ENCODE measurements at places on chromosomes 1 and 21.

GRCh38 chr1:41564741-41565475, 80.4 kb upstream of the EDN2 start:
- DNase-seq = no peak

GRCh38 chr21:44653123-44653522, 1.3 kb downstream of the KRTAP12-4 start:
- DNase-seq = no peak

DNA sequence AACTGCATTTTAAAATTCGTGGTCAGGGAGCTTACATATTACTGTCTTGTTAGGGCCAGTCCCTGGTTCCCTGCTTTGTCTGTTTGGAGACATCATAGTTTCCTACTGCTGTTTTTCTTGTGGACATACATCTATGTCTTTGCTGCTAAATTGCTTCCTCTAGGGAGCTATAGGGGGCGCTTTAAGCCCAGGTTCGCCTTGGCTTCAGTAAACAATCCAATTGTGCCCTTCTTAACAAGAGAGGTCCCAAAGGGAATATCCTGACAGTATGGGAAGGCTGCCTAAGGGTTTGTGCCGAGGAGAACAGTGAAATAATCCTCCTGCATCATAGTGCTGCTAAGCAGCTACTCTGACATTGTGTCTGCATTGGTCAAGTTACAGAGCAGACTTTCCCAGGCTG, 112.5 kb downstream of the USH2A start:
- DNase-seq = no peak

DNA sequence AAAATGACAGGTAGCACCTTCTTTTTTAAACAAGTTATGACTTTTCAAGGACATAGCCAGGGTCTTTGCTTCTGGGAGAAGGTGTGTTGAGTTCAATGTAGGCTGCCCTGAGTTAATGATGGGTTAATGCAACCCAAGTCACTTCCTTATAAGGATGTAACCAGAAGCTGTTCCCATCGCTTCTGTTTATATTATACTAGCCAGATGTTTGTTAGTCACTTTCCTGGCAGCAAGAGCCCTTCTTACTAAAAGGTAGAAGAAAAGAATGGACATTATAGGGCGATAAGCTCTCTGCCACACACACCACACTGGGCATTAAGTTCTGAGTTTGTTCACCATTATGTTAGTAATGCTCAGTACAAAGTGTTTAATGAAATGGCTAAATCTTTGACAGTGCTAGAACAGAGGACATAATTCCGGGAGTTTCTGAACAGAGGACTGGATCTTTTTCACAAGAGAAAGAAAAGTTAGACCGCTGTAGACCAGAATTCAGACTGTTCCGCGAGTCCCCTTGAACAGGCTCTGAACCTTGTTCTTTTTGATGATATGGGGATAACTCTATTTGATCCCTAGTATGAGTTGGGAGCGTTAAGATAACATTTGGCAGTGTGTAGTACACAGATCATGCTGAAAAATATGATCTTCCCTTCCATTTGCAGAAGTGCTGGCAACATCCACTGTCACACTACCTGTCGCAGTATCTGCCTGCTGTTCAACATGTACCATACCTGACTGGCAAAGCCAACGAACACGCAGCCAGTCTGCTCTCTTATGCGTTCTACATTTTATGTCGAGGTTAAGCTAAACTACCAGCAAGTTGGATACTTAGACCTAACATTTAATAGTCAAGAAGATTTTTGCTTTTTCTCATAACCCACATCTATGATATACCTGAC, 41.0 kb downstream of the DEGS1 start:
- no peak for DNase-seq

DNA sequence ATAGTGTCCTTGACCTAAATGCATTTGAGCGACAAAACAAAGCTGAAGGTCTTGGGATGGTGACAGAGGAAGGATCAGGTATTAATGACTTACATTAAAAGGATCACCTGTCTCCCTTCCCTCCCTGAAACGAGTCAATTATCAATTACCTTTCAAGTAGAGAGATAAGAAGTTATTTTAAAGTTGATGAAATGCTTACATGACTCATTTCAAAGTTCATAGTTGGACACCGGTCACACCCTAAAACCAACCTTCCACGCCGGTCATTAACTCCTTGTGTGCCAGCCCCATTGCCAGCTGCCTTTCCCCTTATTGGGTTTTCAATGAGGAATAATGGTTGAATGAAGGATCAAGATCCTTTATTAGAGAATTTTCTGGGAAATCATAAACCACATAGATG, 129.8 kb downstream of the ZP4 start:
- no peak for DNase-seq

- DNase-seq = no peak
Measured at GRCh38 chr21:19557046-19557445, 1153.5 kb upstream of the TMPRSS15 start.

DNA sequence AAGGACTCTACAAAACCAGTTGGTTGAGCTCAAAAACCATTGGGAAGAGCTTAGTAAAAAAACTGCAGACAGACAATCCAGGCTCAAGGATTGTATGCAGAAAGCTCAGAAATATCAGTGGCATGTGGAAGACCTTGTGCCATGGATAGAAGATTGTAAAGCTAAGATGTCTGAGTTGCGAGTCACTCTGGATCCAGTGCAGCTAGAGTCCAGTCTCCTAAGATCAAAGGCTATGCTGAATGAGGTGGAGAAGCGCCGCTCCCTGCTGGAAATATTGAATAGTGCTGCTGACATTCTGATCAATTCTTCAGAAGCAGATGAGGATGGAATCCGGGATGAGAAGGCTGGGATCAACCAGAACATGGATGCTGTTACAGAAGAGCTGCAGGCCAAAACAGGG, 104.0 kb upstream of the BMP8A start:
- DNase-seq = no peak

All from CD4-positive, alpha-beta T cell treated with Interleukin-6 at 100 ng/mL for 8 hours (primary cell).